ENCODE measurements at places on chromosomes 4 and X. TPM values are rescaled to one million over a fixed set of nuclear protein-coding genes. Genes with fewer than 3 reads are reported as not detected.

- DNase-seq, result no peak
These were observed 1071.8 kb downstream of the FAT4 start for GRCh38 chr4:126386512-126386911.

TCEAL4 gene
- total RNA-seq, result 91.5 TPM

PNMA3 gene
- 0.67 TPM for total RNA-seq

FAM47E gene
- total RNA-seq, result 0.73 TPM

All from chondrocyte (in vitro differentiated cells).